ENCODE measurements at places on chromosomes 12 and 14.

DNA sequence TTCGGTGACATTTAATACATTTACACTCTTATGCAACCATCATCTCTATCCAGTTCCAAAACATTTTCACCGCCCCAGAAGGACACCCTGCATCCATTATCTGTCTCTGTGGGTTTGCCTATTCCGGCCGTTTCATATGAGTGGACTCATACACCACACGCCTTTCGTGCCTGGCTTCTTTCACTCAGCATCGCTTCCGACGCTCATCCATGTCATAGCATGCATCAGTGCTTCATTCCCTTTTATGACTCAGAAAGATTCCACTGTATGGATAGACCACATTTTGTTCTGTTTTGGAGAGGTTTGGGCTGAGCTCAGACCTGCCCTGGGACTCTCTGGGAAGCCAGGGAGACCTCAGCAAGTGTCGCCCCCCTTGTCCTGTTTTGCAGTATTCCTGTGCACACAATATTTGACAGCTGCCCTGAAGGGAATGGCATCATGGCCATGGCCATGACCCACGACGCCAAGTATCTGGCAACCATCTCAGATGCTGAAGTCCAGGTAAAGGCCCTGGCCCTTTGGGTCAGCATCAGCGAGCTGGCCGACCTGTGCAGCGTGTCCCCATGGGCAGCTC lies 23.8 kb downstream of the CFAP251 start:
- no peak for DNase-seq

DNA sequence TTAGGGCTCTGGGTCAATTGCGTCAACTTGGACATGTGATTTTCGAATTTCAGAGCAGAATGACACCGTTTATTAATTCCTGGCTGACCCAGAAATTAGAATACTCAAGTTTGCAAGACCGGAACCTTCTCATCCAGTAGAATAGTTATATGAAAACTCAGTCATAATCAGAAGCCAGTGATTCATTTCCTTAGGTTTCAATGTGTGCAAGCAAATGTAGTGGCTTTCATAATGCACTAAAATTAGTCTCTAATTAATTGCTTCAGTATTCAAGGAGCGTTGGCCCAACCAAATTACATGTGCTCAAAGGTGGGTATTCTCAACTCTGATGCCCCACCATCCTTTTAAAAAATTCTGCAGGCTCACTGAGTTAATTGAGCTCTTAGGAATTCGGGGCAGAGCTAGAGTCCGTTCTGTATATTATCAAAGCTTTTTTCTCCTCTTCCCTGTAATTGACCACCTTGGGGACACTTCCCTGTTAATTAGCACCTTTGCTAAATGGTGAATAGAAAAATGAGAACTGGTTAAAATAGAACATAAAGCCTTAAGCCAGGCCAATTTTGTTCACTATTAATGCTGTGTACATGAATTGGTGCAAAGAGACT lies 55.4 kb downstream of the DAO start:
- DNase-seq = no peak

GRCh38 chr12:123351349-123351748 lies 13.3 kb downstream of the SBNO1 start:
- DNase-seq = no peak

GRCh38 chr12:7180685-7181084 lies 8.8 kb upstream of the PEX5 start:
- no peak for DNase-seq

- no peak for DNase-seq
Measured at GRCh38 chr12:124852911-124853427, 10.7 kb downstream of the SCARB1 start.

GRCh38 chr14:87824266-87824665 lies 168.7 kb downstream of the GALC start:
- no peak for DNase-seq

GRCh38 chr12:55777856-55778255 lies 34.9 kb downstream of the GDF11 start:
- DNase-seq = no peak

- no peak for DNase-seq
Measured at GRCh38 chr14:35480119-35480769, 53.7 kb upstream of the INSM2 start.
